ENCODE measurements at places on chromosomes 1 and 21. TPM values are rescaled to one million over a fixed set of nuclear protein-coding genes. Genes with fewer than 3 reads are reported as not detected.
A peak's percentile ranks its signal among the peaks of the same experiment; 100 is the strongest.

CD84 gene
- total RNA-seq = 1.5 TPM

OR10J1 gene
- total RNA-seq = not detected

DNA sequence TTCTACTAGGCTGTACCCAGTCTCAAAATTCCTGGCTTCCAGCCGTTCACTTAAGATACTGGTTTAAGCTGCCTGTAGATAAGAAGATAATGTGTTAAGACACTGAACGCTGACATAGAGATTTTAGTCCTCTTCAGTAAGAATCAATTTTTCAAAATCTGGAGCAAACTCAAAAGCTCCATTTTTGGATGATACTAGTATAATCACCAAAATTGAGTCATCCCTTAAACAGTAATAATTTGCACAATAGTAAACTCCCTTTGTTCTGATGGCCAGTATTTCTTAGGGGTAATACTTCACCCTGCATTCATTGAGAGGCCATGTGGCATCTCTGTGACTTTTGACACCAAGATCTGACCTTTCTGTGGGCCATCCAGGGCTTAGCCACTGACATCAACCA is 299.8 kb upstream of the USP25 start:
- H3K36me3 ChIP-seq = no peaks in the 10 kb centered on the region
- no peak overlapping the region for H3K4me3 ChIP-seq
- H3K4me1 ChIP-seq = no peaks in the 10 kb centered on the region

- no peaks in the 10 kb centered on the region for H3K27me3 ChIP-seq
- no peaks in the 10 kb centered on the region for H3K36me3 ChIP-seq
- H3K27ac ChIP-seq = no peak overlapping the region
- DNase-seq = no peak
- peaks cover 3% of the 10 kb centered on the region for H3K4me1 ChIP-seq
- H3K4me3 ChIP-seq = peak overlapping the region; percentile 47
Measured at GRCh38 chr1:1116701-1117468, 996 bp upstream of the C1orf159 start.

GRCh38 chr1:172359491-172359999 is 60.9 kb upstream of the C1orf105 start:
- H3K27me3 ChIP-seq = no peaks in the 10 kb centered on the region
- no peak overlapping the region for H3K4me3 ChIP-seq
- peaks cover 10% of the 10 kb centered on the region for H3K4me1 ChIP-seq
- H3K36me3 ChIP-seq = no peaks in the 10 kb centered on the region

All from ovary (tissue), 10 donors.